Right cardiac atrium (tissue), 5 donors: ENCODE measurements at places on chromosomes 13 and 19.

DNA sequence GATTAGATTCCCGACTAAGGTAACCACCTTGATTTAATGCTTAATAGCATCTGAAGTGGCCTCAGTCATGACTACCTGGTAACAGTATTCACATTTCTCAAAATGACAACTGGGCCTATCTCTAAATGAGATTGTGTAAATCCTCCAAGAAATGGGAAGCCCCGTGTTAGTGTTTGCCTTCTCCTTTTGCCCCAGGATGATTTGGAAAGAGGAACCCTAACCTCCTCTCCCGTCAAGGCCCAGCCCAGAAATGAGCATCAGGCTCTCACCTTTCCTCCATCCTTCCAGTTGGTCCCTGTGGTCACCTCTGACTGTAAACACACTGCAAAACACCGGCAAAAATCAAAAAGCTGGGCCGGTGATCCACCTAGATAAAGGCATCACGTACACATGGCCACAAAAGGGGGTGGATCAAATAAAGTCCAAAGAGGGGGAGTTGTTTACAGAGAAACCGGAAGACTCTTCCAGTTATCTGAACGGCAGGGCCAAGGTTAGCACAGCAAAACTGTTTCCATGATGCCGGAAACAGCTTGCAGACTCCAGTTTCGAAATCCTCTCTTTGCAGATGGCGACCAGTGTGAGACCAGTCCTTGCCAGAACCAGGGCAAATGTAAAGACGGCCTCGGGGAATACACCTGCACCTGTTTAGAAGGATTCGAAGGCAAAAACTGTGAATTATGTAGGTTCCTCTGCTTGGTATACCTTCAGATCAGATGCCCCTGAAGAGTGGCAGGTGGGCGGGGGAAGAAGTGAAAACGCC, 16.4 kb downstream of the F10 start:
- DNase-seq: no peak

- peak; percentile 79 for DNase-seq
Measured at GRCh38 chr19:51726049-51726448, 2.3 kb upstream of the HAS1 start.

GRCh38 chr19:56211718-56212117, 9.6 kb downstream of the ZSCAN5C start:
- no peak for DNase-seq

- no peak for DNase-seq
Measured at GRCh38 chr19:14325134-14325533, 56.1 kb upstream of the ADGRE5 start.

GRCh38 chr13:94343243-94343585, 136.3 kb downstream of the DCT start:
- DNase-seq: no peak

DNA sequence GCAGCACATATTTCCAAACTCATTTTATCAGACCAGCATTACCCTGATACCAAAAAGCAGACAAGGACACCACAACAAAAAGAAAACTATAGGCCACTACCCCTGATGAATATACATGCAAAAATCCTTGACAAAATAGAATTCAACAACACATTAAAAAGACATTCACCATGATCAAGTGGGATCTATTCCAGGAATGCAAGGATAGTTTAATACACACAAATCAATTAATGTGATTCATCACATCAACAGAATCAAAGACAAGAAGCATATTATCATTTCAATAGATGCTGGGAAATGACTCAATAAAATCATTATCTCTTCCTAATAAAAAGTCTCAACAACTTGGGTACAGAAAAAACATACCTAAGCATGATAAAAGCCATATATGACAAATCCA, 11.2 kb downstream of the ZNF347 start:
- DNase-seq: no peak

- no peak for DNase-seq
Measured at GRCh38 chr19:5314012-5314906, 26.4 kb downstream of the PTPRS start.

DNA sequence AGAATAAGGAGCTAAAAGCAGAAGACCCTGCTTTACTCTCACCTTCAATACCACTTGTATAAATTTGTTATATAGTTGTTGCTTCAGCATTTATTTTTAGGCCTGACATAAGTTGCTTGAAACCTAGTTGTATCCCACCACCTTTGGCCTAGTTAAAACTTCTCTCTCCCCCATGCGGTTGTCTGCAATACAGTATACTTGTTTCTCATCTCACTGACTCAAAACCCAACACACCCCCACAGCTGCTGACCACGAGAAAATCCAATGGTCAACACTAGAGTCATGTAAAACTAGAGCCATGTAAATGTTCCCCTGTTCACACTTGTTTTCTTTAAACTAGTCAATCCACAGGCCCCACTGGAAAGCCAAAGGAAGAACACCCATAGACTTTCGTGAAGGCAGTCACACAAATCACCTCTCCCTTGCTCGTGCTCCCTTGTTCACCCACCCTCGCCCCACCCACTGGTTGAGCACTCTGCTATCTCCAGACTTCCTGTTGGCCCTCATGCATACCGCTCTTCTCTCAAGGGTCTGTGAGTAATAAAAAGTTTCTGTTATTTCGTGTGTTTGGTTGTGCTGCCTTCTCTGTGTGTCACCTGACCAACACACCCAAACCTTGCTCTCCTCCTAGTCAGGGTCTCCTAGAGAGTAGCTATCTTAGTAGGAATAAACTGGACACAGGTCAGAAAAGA, 12.9 kb upstream of the CCDC169 start:
- DNase-seq: no peak

- DNase-seq: no peak
Measured at GRCh38 chr13:72383646-72384045, 343.8 kb downstream of the MZT1 start.

GRCh38 chr13:55714120-55714519, 1426.6 kb upstream of the PRR20A start:
- DNase-seq: no peak

GRCh38 chr13:98476538-98476966, 100.4 kb downstream of the STK24 start:
- peak; percentile 76 for DNase-seq

- DNase-seq: no peak
Measured at GRCh38 chr13:22064854-22065620, 394.2 kb downstream of the FGF9 start.

DNA sequence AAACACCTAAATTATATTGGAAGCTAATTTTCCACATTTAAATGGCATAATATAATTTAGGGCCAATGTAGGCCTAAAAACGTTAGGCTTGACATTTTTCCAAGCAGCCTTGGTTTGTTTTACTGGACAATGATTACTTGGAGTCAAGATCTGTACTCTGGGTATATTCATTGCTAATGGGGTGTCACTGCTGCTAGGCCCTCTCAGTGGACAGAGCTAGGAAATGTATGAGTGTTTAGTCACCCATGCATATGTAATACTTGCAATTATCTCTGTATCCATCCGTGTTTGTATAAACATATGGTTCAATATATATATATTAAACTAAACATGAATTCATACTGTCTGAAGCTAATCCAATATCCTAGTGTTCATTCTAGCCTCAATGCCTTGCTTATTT, 598.1 kb downstream of the DCT start:
- no peak for DNase-seq

- DNase-seq: no peak
Measured at GRCh38 chr13:110268061-110268460, 38.9 kb downstream of the COL4A1 start.

DNA sequence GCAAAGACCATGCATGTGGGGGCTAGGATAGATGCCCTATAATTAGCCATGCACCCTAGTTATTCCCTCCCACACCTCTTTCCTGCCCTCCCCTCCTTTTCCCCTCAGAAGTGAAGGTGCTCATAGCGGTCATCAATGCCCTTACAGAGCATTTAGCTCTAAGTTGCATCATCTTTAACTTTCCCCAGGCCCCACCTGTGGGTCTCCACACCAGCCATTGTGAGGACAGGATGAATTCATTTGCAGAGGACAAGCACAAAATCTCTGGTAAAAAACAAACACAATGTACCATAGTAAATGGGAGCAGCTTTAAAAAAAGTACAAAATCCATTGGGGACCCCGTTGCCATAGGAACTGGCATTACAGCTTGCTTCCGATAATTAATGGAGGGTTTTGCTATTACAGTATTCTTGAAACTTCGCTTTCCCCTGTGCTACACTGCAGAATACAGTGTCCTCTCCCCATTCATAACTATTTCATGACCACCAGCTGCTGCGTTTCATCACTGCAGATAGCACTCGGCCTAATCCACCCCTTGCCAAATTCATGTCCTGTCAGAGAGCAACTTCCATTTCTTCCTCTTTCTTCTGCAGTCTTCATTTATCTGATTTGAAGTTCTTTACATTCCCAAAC, 110.5 kb downstream of the ZDHHC20 start:
- DNase-seq: no peak

GRCh38 chr13:106417467-106418110, 117.9 kb downstream of the EFNB2 start:
- no peak for DNase-seq

DNA sequence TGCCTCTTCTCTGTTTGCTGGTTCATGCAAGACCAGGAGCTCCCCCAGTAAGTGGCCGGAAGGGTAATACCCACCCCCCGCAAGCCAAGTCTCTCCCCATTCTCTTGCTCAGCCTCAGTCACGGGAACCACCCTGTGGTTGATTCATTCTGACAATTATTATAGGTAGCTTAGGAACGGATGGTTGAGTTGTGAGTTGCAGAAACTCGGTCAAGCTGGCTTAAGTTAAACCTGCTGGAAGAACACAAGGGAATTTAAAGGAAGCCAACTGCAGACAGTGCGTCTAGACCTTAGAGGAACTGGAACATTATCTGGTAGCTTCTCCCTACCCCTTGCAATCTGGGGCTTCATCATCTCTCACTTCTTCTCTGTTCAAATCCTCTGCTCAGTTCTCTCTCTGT, 8.9 kb downstream of the FPR1 start:
- DNase-seq: no peak

- DNase-seq: no peak
Measured at GRCh38 chr13:106275446-106276032, 259.9 kb downstream of the EFNB2 start.

GRCh38 chr13:77752512-77753069, 55.1 kb downstream of the SLAIN1 start:
- no peak for DNase-seq

DNA sequence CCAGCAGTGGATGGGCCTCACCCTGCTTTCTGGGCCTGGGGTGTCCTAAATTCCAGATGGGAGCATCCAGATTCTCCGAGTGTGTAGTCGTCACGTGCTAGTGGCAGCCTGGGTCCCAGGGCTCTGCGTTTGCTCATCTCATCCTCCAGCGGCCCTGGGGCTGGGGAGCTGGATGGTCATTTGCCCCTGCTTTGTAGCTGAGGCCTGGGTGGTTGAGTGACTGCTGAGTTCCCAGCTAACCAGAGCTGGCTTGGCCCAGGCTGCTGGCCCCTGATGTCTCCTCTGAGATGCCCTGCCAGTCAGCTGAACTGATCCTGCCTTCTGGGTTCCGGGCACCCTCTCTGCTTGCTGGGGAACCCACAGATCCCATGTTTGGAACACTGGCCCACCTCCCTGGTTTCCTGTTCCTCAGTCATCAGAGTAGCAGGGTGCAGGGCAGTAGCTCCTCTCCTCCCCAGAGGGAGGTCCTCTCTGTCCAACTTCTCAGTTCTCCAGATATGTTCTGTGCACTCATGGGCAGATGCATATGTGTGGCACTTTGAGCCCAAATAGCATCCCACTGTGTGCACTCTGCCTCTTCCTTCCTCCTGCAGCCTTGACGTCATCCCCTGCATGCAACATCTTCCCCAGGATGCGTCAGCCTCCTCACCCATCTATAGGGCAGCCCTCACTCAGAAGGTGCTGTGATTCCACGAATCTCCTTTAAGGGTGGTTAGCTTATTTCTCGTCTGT, 22.4 kb upstream of the CRTC1 start:
- no peak for DNase-seq

- DNase-seq: no peak
Measured at GRCh38 chr19:6012426-6013170, 34.7 kb upstream of the RANBP3 start.

DNA sequence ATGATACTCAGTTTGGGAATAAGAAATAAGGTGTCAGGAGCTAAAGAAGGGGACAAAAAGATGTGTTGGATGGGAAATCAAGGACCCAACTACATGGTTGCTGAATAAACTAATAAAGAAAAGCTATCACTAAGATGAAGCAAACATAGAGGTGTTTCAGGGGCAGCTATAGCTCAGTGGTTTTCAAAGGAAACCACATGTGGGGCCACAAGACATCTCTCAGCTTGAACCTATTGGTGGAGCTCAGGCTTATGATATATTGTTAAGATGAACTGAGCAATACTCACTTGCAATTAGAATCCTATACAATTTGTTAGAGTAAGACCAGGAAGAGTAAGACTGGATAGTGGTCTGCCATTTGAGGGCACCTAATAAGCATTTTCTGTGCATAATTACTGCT, 45.1 kb upstream of the SPRY2 start:
- DNase-seq: no peak

DNA sequence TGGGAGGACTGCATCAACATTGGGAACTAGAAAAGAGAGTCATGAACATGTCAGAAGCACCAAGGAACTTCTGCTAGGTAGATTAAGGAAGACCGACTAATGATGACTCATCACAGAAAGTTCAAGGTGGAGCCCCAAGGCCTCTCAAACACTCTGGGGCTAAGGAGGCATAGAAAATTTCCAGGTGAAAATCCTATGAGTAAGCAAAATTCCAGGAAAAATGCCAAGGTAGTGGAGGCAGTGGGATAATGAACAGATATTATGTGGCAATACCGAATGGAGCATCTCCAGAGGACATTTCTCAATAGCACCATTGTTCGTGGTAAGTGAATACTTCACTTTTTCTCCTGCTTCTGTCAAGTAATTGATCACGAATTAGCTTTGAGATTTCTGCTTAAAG, 336.5 kb downstream of the MZT1 start:
- DNase-seq: no peak

DNA sequence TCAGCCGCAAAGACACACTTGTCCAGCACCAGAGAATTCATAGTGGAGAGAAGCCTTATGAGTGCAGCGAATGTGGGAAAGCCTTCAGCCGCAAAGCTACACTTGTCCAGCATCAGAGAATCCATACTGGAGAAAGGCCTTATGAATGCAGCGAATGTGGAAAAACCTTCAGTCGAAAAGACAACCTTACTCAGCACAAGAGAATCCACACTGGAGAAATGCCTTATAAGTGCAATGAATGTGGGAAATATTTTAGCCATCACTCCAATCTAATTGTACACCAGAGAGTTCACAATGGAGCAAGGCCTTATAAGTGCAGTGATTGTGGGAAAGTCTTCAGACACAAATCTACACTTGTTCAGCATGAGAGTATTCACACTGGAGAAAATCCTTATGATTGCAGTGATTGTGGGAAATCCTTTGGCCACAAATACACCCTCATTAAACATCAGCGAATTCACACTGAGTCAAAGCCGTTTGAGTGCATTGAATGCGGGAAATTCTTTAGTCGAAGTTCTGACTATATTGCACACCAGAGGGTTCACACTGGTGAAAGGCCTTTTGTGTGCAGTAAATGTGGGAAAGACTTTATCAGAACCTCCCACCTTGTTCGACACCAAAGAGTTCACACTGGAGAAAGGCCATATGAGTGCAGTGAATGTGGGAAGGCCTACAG, 6.8 kb downstream of the ZNF134 start:
- DNase-seq: no peak

GRCh38 chr19:34353546-34353945, 11.4 kb upstream of the GPI start:
- no peak for DNase-seq

GRCh38 chr13:73039201-73040108, 19.4 kb upstream of the KLF5 start:
- no peak for DNase-seq
